A549 (cell line): ENCODE measurements at places on chromosomes 2 and 18.
A peak's percentile ranks its signal among the peaks of the same experiment; 100 is the strongest.

DNA sequence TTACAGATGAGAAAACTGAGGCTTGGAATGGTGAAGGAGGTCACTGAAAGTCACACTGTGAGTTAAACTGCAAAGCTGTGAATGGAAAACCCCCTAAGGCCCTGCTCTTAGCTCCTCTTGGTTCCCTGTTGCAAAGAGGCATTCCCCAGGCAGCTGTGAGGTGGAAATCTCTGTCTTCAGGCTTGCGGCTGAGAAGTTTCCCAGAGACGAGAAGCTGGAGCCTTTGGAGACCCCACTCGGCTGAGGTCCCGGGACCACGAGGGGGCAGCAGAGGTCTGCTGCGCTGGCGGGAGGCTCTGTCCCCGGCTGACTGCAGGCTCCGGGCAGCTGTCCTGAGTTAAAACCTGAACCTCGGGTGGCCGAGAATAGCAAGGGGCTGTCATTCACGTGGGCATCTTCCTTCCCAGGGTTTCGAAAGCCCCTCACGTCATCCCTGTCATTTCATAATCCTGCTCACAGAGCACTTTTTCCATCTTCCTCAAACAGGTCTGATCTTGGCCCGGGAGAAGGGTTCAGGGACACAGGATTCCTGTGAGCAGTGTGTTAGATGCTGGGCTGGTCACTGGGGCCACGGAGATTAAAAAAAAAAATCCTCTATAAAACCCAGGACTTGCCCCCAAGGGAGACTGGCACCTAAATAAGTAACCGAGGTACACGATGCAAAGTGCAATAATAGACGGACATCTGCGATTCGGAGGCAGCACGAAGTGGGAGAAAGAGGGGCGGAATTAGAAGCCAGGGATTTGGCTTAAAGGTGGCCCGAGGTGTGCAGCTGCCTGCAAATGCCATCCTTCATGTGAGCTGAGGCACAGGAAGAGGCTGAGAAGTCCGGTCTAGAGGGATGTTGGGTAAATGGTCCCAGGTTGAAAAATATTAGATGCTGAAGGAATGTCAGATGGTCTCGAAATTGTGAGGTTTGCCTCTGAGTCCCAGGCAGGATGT, 24.6 kb upstream of the ATOH8 start:
- DNase-seq: peak; percentile 93

DNA sequence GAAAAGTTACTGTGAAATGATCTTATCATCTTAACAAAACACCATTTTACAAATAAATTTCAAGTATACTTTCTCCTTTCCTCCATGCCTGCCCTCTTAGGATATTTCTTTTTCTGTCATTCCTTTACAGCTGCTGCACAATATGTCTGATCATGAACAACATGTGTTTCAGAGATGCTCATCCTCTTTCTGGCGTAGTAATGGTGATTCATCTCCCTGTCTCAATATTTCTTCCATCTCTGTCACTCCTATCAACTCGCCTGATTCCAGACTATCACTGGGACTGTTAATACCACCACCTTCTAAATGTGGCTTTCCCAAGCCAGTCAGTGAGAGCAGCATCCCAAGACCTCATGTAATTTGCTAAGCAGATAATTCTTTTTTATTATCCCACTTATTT, 290.5 kb downstream of the GULP1 start:
- no peak for DNase-seq

- DNase-seq: peak; percentile 80
These were observed 1.9 kb upstream of the ODC1 start for GRCh38 chr2:10449838-10450691.

DNA sequence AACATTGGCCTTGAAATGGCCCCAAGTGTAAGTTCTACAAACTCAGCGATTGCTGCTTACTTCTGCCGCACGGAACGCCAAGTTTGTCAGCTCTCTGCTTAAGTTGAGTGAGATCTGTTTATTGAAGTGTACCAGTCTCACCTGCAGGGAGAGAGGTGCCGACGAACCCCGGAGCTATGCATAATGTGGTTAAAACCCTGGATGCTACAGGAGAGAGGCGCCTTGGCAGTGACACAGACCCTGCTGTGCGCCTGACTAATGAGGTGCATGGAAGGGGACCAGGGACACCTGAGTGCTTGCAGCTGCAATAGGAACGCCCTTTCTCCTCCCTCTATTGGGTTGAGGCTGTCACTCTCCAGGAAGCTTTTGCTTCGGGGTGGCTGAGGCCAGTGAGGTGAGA, 979 bp downstream of the SLC9A2 start:
- no peak for DNase-seq

GRCh38 chr2:218290316-218291261, 1.7 kb downstream of the TMBIM1 start:
- no peak for DNase-seq

DNA sequence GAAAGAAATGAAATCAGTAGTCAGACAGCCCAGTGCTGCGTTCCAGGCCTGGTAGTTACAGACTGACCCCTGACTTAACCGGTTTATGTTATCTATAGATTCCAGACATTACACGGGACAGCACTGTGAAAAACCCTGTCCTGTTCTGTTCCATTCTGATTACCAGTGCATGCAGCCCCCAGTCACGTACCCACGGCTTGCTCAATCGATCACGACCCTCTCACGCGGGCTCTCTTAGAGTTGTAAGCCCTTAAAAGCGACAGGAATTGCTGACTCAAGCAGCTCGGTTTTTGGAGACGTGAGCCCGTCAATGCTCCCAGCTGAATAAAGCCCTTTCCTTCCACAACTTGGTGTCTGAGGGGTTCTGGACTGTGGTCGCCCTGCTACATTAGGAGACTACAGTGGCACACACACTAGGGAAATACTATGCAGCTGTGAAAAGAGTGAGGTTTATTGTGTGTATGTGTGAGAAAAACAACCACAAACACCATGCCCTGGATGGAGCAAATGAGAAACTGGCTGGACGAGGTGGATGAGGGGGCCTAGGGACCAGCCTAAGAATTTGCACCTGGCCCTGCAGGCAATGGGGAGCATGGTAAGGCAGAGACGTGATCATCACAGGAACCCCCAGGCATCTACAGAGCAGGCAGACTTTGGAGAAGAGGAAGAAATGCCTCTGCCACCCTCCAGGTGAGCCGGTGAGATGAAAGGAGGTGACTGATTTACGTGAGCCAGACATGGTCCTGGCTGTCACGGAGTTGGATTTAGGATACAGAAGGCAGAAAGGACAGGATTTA, 49.1 kb upstream of the SEMA4C start:
- no peak for DNase-seq

GRCh38 chr18:58766946-58767345, 95.7 kb downstream of the MALT1 start:
- no peak for DNase-seq

GRCh38 chr2:140442319-140442718, 1662.1 kb upstream of the NXPH2 start:
- no peak for DNase-seq
